ENCODE measurements at places on chromosomes 7 and 10. TPM values are rescaled to one million over a fixed set of nuclear protein-coding genes. Genes with fewer than 3 reads are reported as not detected.

Gene GPR158
- total RNA-seq: 0.12 TPM

Gene DNAJB12
- total RNA-seq: 45.1 TPM

Gene ARL5B
- 16.1 TPM for total RNA-seq

Gene CLRN3
- not detected for total RNA-seq

Gene TECTB
- not detected for total RNA-seq

Gene PDE6C
- not detected for total RNA-seq

Gene STARD3NL
- total RNA-seq: 41.9 TPM

Gene ASZ1
- total RNA-seq: not detected

Gene MMP21
- not detected for total RNA-seq

Gene ABCC2
- total RNA-seq: 1.3 TPM

Gene CHST12
- total RNA-seq: 8.0 TPM

Gene TSPAN33
- total RNA-seq: 0.73 TPM

Gene EDRF1
- total RNA-seq: 27.7 TPM

Gene CCDC3
- total RNA-seq: 0.36 TPM

Gene CPED1
- 124 TPM for total RNA-seq

Gene COL17A1
- total RNA-seq: 1.6 TPM

Gene ATOH7
- total RNA-seq: not detected
